ENCODE measurements at places on chromosomes 16 and 17.

DNA sequence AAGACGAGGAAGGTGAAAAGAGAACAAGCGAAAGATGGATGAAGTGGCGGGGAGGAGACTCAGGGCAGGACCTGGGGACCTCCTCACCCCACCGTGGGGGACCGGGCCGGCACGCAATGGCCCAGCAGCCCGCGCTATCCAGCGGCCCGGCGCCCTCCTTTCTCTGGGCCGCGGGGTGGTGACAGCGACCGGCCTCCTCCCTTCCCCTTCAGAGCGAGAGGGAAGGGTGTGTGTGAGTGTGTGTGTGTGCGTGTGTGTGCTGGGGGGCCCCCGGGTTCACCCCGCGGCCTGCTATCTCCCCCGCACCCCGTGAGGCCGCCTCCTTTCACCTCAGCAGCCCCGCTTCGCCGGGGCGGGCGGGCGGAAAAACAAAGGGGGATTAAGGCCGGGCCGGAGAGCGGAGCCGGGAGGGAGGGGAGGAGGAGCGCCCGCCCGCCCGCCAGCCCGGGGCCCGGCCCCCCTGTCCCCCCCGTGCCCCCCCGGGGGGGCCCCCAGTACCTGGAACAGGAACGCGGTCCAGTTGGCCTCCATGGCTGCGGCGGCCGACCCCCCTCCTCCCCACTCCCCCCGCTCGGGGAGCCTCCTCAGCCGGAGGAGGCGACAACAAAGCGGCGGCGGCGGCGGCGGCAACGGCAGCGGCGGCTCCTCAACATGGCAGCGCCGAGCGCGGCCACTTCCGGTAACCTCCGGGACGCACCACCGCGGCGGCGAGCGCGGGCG, at the start of gene VEZF1:
TSS of gene VEZF1 (minus strand) at position 674 of the 720 bp plus-strand sequence. CDS start at position 531, 143 bp downstream.
- peak; percentile 78 for DNase-seq

DNA sequence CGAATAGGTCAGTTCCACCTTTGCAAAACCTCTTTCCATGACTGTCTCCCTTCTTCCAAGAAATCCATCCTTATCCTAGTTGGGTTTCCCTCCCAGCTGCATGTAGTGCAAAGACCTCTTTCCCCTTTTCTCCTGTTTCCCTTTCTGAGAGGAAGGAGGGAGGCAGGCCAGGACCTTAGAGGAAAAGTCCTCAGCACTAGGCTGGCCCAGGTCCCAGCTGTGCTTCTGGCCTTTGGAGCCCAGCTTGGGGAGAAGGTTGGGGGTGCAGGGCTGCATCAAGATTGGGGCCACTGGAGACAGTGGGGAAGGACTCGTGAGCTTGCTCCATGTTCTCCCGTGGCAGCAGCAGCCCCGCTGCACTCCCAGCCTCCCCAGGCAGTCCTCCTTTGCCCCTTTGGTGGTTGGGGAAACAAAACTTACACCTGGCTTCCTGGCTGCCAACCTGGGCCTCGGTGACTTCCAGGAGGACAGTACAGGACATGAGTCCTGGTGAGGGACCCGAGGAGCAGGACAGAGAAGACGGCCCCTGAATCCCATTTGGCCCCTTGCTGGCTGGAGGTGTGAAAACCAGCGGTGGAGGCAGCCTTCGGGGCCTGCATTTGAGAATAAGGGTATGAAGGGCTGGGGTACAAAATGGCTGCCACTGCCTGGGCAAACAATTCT, 481 bp downstream of the HEXIM2 start:
- DNase-seq = peak; percentile 37

- DNase-seq = no peak
Observed at GRCh38 chr17:7582396-7583252, 1.0 kb upstream of the MPDU1 start.

DNA sequence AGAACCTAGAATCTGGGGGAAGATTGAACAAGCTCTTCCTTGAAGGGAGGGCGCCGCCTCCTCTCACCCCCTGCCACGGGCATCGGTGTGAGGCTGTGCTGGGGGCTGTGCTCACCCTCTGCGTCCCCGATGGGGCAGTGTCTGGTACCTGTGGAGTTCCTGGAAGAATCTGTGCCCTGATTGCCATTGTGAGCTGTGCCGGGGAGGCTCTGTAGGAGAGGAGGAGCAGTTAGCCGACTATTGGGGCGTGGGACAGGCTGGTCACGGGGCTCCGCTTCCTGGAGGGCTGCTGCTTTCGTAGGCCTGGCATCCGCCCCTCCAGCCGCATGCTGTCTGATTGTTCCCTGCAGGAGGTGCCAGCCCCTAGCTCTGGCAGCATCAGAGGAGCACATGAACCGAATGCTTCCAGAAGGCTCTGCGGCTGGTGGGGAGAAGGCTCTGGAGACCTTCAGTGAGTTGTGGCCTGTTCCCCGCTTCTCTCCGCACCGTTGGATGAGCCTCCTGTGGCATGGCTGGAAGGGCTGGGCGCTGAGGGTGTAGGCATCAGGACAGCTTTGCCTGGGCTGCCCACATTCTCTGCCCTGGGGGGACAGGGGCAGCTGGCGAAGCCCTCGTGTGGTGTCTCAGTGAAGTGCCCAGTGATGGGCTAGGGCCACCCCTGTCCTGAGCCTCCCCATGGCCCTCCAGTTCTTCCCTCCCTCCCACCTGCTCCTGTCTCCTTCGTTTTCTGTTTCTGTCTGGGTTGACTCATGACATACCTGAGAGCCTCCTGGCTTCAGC, 86.9 kb downstream of the SEC14L1 start:
- DNase-seq = no peak

DNA sequence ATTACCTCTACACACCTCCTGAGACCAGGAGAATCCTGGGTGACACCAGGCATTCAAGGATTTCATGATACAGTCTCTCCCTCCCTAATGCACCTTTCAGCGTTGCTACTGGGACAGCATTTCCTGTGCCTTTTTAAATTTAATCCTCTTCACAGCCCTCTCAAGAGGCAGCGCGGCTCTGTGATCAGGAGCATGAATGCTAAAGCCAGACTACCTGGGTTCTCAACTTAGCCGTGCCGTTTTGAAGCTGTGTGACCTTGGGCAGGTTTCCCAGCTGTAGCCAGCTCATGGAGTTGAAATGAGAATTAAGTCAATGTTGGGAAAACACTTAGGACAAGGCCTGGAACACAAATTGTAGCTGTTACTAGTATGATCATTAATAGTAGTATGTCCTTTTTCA, 191.8 kb downstream of the XYLT1 start:
- DNase-seq = no peak

DNA sequence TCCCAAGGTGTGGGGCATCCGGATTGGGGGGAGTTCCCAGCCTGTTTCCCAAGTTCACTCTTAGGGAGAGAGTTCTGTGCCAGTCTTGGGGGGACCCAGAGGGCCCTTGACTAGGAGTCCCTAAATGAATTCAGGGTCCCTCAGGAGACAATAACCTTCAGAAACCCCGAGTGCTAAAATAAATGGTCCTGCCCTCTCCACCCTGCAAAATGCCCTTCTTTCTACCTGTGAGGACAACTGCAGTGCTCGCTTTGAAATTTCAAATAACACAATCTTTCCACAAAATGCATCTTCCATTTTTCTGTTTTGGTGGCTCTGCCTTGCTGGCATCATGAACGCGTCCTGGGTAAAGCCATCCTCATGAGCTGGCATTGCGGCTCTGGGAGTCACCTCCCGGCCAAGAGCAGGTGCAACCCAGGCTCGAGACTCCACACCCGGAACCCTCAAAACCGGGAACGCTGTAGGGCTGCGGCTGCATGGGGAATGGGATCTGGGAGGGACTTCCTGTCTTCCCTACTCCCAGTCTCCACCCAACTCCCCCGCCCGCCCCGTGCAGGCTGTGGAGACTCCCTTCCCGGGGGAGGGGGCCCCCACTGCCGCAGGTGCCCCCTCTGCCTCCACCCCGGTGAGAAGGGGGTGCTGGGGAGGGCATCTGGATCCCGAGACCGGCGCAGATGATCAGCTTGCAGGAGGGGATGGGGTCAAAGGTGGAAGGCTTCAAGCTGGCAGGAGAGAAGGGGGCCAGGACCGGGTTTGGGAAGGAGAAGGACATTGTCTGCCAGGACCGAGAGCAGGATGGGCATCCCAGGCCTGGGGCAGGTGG, at the start of gene ZNF205:
TSS of gene ZNF205 (plus strand) at position 529 of the 823 bp plus-strand sequence. CDS start 845 bp downstream, outside the sequence.
- DNase-seq = peak; percentile 61

- DNase-seq = no peak
Observed at GRCh38 chr17:61253362-61253761, 146.3 kb upstream of the TBX2 start.

- DNase-seq = no peak
Observed at GRCh38 chr16:1244881-1245280, 4.4 kb downstream of the TPSAB1 start.

All from nucleus accumbens (tissue), 56 donors.